ENCODE measurements at places on chromosomes 7 and 10.

DNA sequence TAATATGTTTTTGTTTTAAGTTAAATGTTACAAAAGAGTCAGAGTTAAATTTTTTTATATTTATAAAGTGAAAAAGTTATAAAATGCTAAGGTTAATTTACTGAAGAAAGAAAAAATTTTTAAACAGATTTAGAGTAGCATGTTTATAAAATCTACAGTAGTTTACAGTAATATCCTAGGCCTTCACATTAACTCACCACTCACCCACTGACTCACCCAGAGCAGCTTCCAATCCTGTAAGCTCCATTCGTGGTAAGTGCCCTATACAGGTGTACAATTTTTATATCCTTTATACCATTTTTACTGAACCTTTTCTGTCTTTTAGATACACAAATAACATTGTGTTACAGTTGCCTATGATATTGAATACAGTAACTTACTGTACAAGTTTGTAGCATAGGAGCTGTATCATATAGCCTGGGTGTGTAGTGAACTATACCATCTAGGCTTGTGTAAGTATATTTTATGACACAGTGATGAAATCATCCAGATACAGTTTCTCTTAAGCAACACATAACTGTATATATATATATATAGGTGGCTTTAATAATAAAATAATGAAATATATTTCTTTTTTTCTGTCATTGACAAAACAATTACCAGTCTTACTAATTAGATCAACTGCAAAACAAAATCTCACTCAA lies 79.6 kb downstream of the PTEN start:
- no peak for DNase-seq

- DNase-seq = no peak
Observed at GRCh38 chr10:19629567-19629966, 186.7 kb upstream of the PLXDC2 start.

DNA sequence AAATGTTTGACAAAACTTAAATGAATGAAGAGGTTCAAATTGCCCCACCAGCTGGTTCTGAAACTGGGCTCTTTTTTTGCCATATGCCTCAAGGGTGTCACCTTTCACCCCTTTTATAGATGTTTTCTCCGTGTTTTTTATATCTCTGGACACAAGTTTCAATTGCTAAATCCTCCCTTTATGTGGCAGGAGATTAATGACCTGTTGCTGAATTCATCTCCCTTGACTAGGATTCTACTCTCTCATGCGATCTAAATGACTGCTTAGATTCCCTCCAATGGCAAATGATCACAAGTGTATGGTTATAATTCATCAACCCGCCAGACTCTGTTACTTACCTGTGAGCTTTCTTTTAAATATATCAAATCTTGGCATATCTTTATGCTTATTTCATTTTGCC lies 677.0 kb upstream of the POT1 start:
- no peak for DNase-seq

GRCh38 chr10:77605466-77605865 lies 32.1 kb downstream of the KCNMA1 start:
- DNase-seq = no peak

DNA sequence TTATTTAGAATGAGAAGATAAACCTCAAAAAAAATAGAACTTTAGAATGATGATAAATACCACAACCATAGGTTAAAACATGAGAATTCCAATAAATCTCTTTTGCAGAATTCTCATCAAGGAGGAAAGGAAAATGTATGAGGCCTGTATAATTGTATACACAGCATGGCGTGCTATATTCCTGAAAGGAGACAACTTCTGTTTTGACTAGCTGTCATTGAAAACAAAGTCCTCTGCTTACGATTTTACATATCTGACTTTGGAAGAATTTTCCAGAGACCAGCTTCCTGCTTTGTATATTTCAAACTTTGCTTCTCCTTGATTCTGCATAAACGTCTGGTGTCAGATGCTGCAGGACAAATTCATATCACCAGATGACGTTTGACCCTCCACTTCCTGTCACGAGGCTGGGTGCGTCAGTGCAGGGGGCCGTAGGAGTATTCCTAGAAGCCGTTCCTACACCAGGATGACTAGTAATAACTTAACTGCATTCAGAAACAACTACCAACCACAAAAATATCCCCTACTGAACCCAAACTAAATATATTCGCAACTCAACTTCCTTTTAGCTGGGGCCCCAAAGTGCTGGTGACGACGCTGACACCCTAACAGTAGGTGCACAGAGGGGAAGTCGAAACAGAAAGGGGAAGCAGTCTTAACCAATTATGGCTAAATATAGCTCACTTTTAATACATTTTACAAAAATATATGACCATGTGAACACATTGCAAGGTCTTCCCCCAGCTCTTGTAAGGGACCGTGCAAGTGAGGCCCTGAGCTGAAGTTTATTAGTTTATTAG lies 178.6 kb upstream of the INHBA start:
- DNase-seq = no peak

DNA sequence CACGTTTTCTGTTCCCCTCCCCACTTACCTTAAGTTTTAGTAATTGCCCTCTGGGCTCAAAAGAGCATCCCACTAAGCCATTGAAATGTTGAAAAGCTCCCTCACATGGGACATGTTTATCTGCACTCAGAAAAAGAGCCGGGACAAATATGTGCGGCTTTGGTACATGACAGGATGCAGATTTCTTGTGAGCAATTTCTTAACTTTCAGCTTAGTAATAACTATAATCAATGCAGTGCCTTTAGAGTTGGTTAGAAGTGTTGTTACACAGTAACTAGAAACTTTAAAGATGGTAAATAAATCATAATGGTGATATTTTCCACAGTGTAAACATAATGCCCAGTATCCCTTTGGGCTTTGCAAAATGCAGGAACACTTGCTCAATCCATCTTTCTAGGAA lies 89.2 kb downstream of the ZNF365 start:
- no peak for DNase-seq

- no peak for DNase-seq
Observed at GRCh38 chr10:91185239-91185875, 35.1 kb upstream of the PCGF5 start.

- no peak for DNase-seq
Observed at GRCh38 chr7:105102557-105103352, 88.8 kb downstream of the KMT2E start.

GRCh38 chr10:117477211-117477947 lies 65.2 kb upstream of the EMX2 start:
- no peak for DNase-seq
